ENCODE measurements at places on chromosomes 6 and 20. TPM values are rescaled to one million over a fixed set of nuclear protein-coding genes. Genes with fewer than 3 reads are reported as not detected.

TBXT gene
- polyA plus RNA-seq, result not detected

BACH2 gene
- not detected for polyA plus RNA-seq

HCRTR2 gene
- polyA plus RNA-seq, result not detected

ENPP1 gene
- polyA plus RNA-seq, result 34.2 TPM

WFDC5 gene
- not detected for polyA plus RNA-seq

TREM1 gene
- not detected for polyA plus RNA-seq

IPCEF1 gene
- polyA plus RNA-seq, result not detected

ME1 gene
- 10.0 TPM for polyA plus RNA-seq

CDSN gene
- polyA plus RNA-seq, result not detected

SLC35D3 gene
- not detected for polyA plus RNA-seq

KIF6 gene
- polyA plus RNA-seq, result 0.87 TPM

TSHZ2 gene
- 4.5 TPM for polyA plus RNA-seq

ADGRF1 gene
- polyA plus RNA-seq, result not detected

FAXC gene
- polyA plus RNA-seq, result 0.29 TPM

RBM24 gene
- polyA plus RNA-seq, result 3.5 TPM

SDCBP2 gene
- 4.2 TPM for polyA plus RNA-seq

TEAD3 gene
- 6.9 TPM for polyA plus RNA-seq

TMEM151B gene
- polyA plus RNA-seq, result not detected

TAAR1 gene
- not detected for polyA plus RNA-seq

PLCB4 gene
- 3.5 TPM for polyA plus RNA-seq

RGS17 gene
- polyA plus RNA-seq, result 0.36 TPM

CRISP3 gene
- polyA plus RNA-seq, result not detected

ZNF311 gene
- 0.93 TPM for polyA plus RNA-seq

HLA-DOA gene
- not detected for polyA plus RNA-seq
